Stimulated activated CD4-positive, alpha-beta T cell treated with anti-CD3 and anti-CD28 coated beads, Interleukin-1b, Interleukin-23, amount 100 ng/mL, for 24 hours (primary cell): ENCODE measurements at places on chromosomes 7 and 10.

GRCh38 chr10:128046156-128046952 is 79.9 kb downstream of the MKI67 start:
- no peak for DNase-seq

- DNase-seq: no peak
These were observed 22.2 kb downstream of the GPNMB start for GRCh38 chr7:23268746-23269145.

DNA sequence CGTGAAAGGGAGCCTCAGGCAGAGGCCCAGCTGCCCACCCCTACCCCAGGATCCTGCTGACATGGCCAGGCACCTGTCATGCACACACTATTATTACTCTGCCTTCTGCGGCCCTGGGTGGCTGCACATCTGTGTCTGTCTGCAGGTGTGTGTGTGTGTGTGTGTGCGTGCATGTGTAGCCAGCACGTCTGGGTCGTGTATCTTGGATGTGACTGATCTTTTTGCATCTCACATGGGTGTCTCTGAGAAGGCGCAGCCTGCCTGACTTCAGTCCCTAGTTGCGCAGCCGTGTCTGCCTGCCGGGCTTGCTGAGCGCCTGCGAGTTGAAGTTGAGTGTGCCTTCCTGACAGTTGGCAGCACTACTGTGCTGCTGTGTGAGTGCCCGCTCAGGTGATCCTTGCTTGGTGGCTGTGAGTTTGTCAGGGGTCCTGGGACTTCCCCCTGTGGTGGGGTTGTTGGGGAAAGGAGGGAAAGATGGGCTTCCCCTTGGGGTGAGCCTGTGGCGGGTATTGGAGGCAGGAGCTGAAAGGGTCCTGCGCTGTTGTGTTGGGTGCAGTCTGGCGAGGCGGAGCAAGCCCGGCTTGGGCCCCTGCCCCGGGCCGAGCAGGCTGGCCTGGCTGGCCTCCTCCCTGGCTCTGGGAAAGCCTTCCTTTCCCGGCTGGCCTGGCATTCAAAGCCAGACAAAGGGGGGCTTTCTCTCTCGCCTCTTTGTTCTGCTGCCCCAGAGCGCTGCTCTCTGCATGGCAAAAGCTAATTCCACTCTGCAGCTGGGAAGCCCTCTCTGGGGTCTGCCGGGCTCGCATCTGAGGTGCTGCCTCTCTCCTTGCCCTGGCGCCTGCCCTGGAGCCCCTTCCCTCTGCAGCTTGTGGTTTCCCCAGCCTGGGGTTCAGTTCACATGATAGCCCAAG is 4.9 kb downstream of the TRIM8 start:
- no peak for DNase-seq

DNA sequence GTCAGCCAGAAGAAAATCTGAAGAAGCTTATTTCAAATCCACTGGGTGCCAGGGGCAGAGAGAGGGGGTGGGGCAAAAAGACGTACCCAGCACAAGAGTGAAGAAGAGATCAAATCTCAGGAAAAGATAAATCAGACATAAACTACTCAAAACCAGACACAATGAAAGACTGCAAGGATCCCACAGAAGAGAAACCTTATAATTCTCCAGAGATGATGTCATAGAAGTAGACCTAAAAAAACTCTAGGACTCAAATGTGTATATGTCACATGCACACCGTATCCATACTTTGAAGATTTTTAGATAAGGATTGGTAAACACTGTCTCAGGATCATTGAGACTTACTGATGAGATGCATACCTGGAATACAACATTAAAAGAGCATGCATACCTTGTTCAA is 98.5 kb upstream of the PIK3CG start:
- DNase-seq: no peak

DNA sequence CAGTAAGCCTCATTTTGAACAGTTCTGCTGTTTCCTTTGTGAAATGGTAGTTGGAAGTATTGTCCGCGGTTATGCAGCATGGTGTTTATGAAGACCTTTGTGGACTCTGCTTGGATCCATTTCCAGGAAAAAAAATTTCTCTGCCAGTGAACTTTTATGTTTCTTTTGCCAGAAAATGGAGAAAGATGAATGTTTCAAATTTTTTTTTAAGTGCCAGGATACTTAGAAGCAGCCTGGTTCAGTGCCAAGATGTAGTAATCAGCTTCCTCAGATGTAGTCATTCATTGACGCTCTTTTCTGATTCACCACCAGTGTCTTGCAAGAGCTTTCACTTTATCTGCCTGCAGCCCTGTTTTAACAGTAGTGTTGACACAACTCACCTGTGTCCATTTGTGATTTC is 258.2 kb downstream of the SDK1 start:
- no peak for DNase-seq

DNA sequence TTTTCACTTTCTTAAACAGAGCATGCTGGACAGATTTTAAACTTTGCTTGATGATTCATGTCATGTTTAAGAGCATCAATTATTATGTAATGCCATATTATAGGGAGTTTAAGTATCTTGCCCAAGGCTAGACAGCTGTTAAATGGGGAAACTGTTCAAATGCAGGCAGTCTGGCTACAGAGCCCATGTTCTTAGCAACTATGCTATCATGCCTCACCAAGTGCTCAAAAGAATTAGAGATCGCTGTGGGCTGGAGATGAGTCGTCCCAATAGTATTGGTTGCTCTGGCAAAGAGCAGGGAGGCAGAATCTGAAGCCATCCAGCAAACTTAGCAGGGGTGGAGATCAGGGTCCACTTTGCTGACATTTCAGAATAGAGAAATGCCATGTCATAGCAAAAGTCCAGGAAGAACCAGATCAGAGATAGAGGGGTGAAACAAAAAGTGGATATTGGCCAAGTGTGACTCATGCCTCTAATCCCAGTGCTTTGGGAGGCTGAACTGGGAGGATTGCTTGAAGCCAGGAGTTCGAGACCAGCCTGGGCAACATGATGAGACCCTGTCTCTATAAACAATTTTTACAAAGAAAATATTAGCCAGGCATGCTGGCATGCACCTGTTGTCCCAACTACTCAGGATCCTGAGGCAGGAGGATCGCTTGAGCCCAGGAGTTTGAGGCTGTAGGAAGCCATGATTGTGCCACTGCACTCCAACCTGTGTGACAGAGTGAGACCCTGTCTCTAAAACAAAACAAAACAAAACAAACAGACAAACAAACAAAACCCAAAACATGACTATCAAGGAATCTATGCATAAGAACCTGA is 57.8 kb downstream of the BAMBI start:
- DNase-seq: no peak

- DNase-seq: no peak
These were observed 5.8 kb upstream of the ARHGAP22 start for GRCh38 chr10:48610585-48611093.

DNA sequence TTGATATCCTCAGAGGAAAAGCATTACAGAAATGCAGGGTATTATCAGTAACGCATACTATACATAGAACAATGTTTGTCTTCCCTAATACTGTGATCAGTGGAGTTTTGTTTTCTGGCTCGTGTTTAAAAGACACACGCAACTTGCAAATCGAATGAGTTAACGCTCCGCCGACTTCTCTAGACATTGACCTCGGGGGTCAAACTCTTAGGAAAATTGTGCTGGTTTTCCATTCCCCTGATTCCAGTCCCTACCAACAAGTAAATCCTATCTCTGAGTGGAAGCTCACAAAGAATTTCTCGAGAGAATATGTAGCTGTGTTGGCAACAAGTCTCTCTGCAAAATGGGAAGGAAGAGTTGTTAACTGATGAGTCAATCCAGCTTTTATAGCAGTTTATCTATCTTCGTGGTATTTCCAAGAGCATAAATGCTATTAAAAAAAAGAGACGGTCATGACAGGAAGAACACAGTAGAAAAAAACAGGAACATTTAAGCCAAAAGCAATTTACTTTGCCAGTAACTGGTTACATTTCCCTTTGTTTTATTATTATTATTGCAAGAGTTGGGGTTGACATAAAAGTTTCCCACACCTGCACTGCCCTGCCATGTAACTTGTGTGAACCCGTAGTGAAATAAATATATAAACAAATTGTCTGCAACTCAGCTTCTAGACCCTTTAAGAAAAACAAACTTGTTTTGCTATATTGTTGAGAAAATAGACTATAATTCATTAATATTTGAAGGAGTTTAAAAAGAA is 144.4 kb downstream of the ARID5B start:
- no peak for DNase-seq

DNA sequence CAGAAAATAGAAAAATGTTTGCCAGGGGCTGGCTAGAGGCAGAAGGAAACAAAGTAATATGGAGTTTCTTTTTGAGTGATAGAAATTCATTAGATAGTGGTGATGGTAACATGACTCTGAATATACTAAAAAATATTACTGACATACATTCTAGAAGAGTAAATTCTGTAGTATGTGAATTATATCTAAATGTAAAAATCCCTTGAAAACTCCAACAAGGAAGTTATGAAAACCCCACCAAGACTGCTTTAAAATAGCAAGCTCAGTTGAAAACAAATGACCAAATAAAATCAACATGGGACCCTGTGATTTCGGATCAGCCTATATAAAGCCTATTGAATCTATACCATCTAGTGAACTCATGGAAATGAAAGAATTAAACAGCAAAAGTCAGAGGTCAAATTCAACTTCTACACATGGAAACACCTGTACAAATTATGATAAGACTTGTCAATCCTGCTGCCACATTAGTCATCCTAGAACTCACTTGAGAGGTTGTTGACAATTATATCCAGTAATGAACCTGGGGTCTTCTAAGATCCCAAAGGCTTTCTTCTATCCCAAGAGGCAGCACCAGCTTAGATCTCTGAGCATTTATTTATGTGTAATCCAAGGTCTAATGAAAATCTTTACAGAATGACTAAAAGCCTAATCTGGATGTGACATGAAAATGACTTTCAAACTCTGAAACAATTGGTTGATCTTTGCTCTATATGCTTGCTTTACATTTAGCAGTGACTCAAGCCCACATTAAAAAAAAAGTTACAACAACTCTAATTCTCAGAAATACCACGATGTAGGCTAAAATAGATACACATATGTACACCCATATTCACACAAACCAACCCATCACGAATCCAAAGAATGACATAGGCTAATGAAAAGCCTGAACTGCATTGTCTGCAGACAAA is 59.3 kb downstream of the OSBPL3 start:
- no peak for DNase-seq

- DNase-seq: no peak
These were observed 168.4 kb downstream of the CACNB2 start for GRCh38 chr10:18308600-18308999.

DNA sequence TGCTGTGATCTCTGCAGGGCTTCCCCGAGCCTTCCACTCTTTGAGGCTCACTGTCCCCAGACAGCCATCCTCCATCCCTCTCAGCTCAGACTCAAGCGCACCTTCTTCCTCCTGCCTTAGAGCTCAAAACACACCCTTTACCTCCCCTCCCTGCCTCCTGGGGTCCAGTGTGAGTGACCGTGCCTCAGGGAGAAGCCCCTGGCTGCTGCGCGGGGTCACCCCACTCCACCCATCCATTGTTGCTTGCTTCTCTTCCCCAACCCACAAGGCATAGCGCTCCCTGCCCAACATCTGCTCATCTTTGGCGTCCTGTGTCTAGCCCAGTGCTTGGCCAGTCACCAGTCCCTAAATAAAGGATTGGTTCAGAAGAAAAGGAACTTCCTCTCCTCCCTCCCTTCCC is 170.3 kb downstream of the TCERG1L start:
- no peak for DNase-seq

DNA sequence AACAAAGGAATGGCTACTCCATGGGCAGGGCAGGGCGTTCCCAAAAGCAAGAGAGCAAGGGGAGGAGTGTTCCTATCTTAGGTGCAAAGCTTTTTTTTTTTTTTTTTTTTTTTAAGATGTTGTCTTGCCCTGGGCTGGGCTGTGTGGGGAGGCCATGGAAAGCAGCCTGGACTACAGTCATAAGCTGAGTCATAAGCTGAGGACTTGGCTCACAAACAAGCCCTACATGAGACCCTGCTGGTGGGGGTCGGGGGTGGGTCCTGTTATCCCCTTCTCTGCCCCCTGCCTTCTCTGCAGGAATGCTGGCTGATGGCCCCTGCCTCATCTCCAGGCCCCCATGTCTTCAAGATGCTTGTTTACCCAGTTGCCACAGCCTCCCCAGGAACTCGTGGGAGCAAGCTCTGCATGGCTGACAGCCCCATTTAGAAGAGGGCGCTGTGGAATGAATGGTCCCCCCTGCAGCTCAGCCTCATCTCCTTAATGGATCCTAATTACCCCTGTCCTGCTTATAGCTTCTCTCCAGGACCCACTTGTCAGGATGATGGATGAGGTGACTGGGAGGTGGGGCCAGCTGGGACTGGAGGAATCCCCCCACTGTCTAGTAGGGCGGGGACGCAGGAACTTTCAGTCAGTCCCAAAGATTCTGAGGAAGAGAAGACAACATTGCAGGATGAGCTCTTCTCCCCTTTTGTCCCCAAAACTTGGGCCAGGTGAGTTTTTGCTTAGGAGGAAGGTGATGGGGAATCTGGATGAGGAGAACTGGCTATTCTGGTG is 340.8 kb upstream of the PODXL start:
- DNase-seq: no peak

GRCh38 chr7:121204537-121204936 is 124.3 kb upstream of the WNT16 start:
- no peak for DNase-seq

GRCh38 chr10:52212062-52212461 is 102.0 kb upstream of the DKK1 start:
- DNase-seq: no peak

DNA sequence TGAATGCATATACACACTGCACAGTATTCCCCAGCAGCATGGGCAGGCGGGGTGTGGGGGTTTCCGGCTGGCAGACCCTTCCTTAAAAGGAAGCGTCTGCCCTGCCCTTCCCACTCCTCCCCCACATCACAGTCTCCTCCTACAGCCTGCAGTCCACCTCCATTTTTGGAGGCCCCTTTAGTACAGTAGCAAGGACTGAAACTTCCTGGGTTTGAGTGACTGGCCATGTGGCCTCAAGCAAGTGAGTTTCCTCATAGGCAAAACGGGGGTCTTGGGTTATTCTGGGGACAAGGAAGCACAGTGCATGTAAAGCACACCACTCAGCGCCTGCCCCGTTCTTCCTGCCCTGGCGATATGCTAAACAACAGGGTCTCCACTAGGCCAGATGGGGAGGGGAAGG is 62.1 kb upstream of the COL13A1 start:
- DNase-seq: no peak

- DNase-seq: no peak
These were observed 753.8 kb downstream of the GRID1 start for GRCh38 chr10:85612833-85613232.

DNA sequence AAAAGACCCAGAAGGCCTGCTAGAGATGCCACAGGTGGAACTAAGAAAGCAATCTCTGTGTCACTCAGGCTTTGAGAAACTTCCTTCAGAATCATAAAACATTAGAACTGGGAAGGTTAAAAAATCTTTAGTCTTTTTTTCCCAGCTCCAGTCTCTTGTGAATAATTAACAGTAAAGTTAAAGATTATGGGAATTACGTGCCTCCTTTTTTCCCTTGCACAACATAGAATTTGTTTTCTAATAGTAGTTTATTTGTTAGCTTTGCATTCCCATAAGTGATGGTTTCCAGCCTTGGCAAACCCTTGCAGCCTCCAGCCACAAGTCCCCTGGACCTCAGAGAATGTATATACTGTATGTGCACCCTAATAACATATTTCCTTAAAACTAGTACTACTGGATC is 128.3 kb downstream of the TPST1 start:
- DNase-seq: no peak
